Activated CD8-positive, alpha-beta memory T cell treated with anti-CD3 and anti-CD28 coated beads for 1 hour (primary cell): ENCODE measurements at places on chromosomes 11 and 22.

GRCh38 chr11:93005239-93005638 is 35.8 kb downstream of the MTNR1B start:
- DNase-seq: no peak

DNA sequence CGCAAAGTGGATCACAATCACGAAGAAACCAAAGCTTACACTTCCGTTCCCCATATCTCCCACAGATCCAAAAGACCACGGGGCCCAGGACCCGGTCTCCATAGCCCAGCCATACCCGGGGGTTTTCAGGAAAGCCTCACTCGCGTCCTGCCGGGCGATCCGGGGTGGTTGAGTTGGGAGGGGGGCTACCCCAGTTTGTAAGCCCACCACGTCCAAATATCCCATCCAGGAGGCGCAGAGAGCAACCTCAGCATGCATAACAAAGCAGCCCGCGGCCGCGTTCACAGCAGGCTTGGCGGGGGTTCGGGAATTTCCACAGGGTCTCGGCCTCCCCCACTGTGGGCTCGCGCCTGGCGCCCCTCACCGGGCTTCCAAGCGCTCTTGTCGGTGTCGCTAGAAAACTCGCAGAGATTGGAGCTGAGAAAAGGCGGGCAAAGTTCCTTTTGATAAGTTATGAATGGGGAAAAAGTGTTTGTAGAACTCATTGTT is 9.5 kb downstream of the SDF2L1 start:
- no peak for DNase-seq

- no peak for DNase-seq
These were observed 1.7 kb downstream of the CYB5R2 start for GRCh38 chr11:7671347-7672215.

DNA sequence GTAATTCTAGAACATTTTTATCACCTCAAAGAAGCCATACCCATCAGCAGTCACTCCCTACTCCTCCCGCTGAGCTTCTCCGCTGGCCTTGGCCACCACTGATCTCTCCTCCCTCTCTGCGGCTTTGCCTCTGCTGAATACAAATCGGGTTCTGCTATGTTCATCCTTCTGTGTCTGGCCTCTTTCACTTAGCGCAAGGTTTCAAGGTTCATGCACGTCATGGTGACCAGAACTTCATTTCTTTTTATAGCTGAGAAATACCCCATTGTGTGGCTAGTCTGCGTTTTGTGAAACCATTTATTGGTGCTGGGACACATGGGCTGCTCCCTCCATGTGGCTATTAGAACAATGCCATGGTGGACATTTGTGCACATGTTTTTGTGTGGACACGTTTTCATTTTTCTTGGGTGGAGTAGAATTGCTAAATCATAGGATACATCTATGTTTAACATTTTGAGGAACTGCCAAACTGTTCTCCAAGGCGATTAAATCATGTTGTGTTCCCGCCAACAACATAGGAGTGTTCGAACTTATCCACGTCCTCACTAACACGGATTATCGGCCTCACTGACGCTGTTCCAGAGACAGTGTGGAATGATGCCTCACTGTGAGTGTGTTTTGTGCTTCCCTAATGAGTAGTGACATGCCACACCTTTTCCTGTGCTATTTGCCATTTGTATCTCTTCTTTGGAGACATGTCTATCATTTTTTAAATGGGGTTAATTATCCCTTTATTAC is 24.2 kb upstream of the KRTAP5-6 start:
- no peak for DNase-seq

- DNase-seq: no peak
These were observed at the start of gene CSF2RB for GRCh38 chr22:36913427-36914389. Gene CSF2RB (plus strand): TSS chr22:36913628. CDS start chr22:36922208, 8,580 bp downstream.

DNA sequence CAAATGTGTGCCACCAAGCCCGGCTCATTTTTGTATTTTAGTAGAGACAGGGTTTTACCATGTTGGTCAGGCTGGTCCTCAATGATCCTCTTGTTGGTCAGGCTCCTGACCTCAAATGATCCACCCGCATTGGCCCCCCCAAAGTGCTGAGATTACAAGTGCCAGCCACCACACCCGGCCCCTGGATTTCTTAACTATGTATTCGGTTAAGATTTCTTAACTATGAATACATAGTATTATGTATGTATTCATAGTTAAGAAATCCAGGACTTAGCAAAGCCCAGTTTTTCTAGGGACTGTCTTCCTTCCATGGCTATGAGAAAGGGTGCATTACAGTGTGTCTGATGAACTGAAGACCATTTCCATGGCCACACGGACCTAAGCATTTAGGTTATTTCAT is 1.7 kb downstream of the C11orf91 start:
- no peak for DNase-seq

GRCh38 chr22:33580310-33580709 is 340.0 kb downstream of the LARGE1 start:
- DNase-seq: no peak

DNA sequence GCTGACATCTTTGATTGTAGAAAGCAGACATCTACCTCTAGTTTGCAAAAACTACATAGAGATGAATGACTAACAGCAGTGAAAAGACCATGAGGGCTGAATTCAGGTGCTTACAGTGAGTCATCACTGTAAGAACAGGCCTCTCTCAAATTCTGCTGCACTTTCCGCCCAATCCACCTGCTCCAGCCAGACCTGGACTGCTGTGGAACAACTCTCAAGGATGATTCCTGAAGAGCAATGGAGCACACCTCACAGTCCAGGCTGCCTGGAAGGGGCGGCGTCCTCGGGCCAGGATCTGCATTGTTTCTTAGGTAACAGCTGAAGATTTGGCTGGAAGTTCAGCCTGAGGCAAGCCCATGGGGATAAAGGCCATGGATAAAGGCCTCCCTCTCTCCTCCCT is 15.1 kb downstream of the APOL2 start:
- no peak for DNase-seq

DNA sequence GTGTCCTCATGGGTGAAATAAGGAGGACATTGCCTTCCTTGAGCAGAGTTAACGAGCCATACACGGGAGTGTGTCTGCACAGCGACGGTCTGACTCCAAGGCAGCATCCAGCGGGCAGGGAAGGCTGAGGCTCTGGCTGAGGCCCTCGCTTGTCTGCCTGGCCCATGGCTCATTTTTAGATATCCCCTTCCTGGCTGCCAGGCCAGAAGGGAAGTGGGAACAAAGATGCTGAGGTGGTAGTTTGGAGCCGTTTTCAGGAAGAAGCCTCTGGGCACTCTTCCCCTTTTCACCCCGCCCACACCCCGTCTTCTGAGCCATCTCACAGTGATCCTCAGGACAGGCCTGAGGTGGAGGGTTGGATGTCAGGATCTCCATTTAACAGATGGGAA is 3.0 kb upstream of the SLCO2B1 start:
- no peak for DNase-seq

- no peak for DNase-seq
These were observed 75.2 kb downstream of the CABIN1 start for GRCh38 chr22:24086310-24086709.

- no peak for DNase-seq
These were observed 79.8 kb upstream of the TOP3B start for GRCh38 chr22:22062306-22062793.

DNA sequence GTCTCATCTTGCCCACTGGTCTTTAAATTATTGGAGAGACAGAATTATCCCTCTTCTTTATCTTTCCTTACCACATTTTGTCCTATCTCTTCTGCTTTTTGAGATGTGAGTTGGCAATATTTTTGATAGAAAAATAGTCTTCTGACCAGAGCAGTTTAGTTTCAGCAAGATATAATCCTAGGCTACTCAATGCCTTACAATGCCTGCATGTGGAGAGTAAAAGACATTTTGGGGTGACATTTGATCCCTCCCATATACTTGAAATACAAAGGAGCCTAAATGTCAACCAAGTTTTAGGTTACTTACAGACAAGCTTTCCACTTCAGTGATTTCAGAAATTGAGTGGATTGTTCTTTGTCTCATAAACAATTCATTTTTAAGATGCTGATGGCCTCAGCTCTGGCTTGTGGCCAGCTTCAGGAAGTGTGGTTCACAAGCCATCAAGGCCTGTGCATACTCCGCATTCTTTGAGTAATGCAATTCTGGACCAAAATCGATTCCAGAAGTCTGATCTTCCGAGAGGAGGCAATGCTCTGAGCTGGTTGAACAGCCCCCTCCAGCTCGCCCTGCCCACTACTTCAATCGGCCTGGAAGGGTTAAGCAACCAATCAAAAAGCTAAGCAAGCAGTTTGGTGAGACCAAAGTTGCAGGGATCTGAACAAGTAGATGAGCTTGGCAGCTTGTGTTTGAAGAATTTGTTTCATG is 274.4 kb downstream of the BLID start:
- no peak for DNase-seq

- no peak for DNase-seq
These were observed 56.1 kb downstream of the KIAA1671 start for GRCh38 chr22:25008666-25009065.

- DNase-seq: no peak
These were observed 52.3 kb downstream of the SGSM3 start for GRCh38 chr22:40422558-40423309.

DNA sequence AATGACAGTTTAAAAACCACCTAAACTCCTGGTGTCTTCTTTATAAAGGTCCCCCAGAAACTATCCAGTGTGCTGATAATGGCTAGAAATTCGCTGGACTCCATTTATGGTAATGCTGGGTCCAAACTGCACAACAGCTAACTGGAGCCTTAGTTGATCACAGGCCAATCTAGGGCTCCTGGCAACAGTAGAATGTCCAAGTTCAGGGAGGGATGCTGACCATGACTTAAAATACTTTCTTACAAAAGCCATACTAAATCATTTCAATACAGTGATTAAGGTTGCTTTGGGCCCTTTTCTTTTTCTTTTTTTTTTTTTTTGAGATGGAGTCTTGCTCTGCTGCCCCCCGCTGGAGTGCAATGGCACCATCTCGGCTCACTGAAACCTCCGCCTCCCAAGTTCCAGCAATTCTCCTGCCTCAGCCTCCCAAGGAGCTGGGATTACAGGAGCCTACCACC is 14.5 kb upstream of the GAB2 start:
- DNase-seq: no peak

- DNase-seq: no peak
These were observed 54.9 kb downstream of the DHCR7 start for GRCh38 chr11:71393283-71393682.

DNA sequence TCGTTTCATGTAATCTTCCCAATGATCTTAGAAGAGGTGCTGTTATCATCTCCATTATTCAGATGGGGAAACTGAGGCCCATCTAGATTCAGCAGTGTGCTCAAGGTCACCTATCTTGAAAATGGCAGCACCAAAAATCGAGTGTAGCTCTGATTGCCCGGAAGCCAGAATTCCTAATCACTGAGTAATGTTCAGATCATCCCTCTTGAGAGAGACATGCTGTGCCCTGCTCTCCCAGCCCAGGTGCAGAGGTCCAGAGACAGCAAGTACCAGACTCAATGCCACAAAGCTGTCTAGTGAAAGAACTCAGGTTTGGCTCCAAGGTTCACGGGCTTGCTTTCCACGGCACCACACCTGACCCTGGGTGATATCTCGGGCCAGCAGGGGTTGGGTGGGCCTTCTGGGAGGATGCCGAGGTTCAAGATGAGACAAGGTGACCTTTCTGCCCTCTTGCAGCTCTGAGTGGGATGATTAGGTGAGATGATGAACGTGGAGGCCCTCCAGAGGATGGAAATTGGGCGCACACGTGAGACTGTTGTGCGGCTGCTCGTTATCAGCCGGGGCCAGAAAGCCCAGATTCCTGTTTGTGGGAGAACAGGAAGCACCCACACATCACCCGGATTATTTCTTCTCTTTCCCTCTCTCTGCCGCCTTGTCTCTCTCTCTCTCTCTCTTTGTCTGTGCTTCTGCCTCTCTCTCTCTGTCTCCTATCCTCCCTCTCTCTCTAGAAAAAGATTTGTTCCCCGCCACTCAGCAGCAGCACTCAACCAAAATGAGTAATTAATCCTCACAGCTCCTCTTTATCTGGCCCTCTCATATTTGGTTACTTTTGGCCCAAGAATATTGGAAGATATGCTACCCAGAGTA is 19.0 kb upstream of the RASD2 start:
- no peak for DNase-seq

DNA sequence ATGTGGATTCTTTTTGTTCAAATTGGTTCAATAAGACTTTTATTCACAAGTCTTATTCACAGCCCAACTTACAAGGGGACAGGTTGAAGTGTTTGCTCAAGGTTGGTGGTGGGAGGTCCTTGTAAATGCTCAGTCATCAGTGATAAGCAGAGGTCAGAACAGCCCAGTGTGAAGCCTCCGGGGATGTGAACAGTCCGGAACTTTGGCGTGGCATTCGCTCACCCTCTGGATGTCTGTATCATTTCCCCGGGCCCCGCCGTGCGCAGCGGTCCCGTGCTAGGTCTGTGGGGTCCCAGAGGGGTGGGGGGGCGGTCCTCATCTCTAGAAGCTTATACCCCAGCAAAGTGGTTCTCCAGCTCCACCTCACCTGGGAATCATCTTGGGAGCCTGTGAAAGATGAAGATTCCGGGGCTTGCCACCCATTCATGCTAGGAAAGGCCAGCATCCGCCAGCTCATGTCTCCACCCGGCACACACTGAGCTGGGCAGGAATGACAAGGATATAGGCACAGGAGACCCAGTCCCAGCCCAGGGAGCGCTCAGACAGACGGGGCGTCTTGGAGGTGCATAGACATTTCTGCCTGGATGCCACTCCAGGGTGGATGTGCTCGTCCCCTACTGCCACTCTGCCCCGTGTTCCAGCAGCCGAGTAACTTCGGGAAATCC is 327.5 kb downstream of the TBC1D22A start:
- DNase-seq: no peak

DNA sequence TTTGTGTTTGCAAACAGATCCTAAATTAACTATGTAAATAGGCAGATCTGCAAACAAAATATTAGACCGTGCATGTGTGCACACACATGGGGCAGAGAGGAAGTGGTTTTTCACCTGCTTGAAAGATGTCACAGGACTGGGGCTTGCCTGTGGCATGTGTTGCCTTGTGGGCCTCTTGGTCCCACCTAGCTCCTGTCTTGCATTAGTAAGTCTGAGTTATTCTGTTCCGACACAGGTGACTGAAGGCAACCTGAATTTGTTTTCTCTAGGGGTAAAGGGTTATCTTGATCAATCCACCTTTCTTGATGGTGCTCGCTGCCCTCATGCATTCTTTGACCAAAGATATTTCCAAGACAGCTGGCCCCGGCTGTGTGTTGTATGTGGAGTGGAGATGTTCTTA is 667.5 kb downstream of the NTM start:
- DNase-seq: no peak

- DNase-seq: no peak
These were observed 580 bp downstream of the DTX4 start for GRCh38 chr11:59172345-59173079.

DNA sequence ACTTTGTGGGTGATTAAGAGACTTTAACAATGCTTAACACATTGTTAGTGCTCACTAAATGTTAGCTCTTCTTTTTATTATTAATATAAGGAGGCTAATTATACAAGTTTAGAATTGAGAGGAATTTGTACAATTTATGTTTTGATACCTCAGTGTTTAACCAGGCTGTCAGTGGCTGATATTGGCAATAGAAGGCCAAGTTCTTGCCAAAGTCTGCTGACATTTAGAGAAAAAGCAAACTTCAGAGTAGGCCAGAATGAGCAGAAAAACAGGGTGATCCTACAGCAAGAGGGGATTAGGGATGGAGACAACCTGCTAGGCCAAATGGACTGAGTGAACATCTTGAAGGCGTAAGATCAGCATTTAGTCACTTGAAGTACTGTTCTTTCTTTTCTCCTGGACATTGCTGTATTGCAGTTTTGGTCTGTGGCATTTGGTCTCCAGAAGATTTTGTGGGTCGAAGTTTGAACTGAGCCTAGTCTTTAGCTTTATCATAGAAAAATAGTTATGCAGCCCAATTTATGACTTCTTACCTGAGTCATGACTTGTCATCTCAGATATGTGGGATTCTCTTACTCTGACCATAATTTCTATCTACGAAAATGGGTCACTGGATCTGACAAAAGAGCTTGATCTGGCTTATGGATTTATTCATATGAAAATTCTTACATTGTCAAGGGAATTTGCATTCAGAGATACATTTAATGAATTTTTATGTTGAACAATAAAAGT is 9.0 kb downstream of the TRIM44 start:
- DNase-seq: no peak
